ENCODE measurements at places on chromosomes 4 and X.

GRCh38 chr4:163598489-163598888, 104.0 kb downstream of the TMA16 start:
- no peak for DNase-seq

DNA sequence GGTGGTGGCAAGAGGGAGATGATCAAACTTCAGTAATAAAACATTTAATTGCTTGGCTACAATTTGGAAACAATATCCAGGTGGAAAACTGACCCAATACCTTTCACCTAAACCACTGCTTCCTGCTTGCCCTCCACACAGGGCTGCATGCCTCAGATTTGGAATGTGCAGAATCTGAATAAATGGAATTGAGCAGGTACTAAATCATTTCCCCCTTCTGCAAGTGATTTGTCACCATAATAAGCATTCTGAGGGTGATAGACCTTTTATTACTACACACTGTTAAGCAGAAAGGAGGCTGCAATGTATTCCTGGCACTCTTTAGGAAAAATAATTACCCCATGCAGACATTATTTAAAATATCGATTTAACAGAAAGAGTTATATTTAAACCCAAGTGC, 291.8 kb downstream of the IDS start:
- no peak for DNase-seq

- DNase-seq = no peak
These were observed 480 bp upstream of the RADX start for GRCh38 chrX:106611317-106611678.

DNA sequence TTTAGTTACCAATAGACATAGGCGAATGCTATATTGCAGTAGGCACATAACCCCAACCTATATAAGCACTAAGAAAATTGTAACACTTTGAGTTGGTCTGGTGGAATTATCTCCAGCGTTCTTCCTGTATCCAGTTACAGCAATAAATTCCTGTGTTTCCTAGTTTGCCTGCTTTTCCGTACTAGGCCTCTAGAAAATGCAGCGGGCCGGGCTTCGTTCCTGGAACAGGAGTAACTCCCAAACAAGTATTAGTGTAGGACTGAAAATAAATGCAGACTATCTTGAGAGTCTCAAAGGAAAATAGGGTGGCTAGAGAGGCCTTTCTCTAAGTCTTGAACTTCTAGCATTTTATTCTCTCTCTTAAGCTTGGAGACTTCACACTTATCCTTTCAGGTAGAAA, 159.8 kb downstream of the OR13H1 start:
- no peak for DNase-seq

DNA sequence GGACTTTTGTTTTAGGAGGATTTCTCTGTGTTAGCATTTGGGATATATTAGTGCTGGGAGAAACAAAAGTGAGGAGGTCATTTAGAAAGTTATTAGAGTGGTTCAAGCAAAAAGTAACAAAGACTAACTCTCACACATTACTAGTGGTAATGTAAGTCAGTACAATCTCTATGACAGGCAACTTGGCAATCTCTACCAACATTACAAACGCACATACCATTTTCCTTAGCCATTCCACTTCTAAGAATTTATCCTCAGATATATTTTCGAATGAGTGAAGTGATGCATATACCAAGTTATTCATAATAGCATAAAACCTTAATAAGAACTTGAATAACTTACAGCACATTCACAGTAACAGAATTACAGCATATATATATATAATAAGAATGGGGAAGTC, 146.2 kb downstream of the PRSS12 start:
- no peak for DNase-seq

- DNase-seq = no peak
These were observed 116.3 kb downstream of the EFNB1 start for GRCh38 chrX:68945081-68945602.

- peak; percentile 36 for DNase-seq
These were observed 692 bp downstream of the FAM241A start for GRCh38 chr4:112145790-112146501.

DNA sequence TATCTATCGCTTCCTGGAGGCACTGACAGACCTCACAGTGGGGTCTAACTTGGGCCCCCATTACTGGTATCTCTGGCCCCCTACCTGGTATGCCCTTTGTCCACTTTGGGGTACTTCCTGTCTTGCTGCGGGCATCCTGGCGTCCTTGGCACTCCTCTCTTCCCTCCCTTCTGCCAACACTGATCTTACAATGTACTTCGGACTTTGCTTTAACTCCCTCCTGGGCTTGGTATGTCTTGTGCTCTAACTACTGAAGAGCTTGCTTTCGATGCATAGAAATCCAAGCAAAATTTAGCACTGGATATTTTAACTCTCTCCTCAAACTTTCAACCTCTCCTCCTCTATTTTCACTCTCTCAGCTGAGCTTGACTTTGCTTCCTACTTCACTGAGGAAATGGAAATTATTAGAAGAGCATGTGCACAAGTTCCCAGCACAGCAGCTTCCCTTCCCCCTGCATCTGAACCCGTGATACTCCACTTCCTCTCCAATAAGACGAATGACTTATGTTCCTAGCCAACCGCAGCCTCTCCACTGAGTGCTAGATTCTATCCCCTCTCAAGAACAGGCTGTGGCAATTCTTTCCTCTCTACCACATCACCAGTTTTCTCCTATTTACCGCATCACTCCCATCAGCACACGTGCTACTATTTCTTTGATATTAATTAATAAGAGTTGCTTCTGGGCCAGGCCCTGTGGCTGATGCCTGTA, 52.9 kb downstream of the SUPT20HL2 start:
- DNase-seq = peak; percentile 91

- no peak for DNase-seq
These were observed 232.1 kb upstream of the ARSJ start for GRCh38 chr4:114211556-114211955.

GRCh38 chr4:188015025-188015940, 19.7 kb downstream of the ZFP42 start:
- DNase-seq = no peak

DNA sequence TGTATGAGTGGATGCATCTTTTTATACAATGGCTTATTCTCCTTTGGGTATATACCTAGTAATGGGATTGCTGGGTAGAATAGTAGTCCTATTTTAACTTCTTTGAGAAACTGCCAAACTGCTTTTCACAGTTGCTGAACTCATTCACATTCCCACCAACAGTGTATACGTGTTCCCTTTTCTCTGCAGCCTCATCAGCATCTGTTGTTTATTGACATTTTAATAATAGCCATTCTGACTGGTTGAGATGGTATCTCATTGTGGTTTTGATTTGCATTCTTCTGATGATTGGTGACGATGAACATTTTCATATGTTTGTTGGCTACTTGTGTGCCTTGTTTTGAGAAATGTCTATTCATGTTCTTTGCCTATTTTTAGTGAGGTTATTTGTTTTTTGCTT, 687.0 kb upstream of the EPHA5 start:
- DNase-seq = no peak

GRCh38 chr4:34767407-34767806, 1476.9 kb downstream of the ARAP2 start:
- no peak for DNase-seq

GRCh38 chrX:134374910-134375309, 85.1 kb upstream of the HPRT1 start:
- DNase-seq = no peak

DNA sequence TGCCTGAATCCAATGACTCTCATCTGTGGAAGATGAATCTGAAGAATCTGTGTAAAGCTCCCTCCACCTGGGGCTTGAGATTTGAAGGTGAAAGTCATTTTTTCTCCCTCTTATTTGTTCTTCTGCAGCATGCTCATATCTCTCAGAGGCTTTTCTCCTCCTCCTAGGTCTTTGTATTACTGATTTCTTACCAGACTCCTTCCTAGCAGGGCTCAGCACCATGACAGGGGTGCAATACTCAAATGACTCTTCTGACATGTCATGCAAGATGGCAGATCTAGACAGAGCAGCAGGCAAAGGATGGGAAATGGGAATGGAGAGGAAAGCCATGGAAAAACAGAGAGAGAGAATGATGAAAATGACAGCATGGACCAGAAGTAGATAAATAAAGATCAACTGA, 118.3 kb downstream of the TMA16 start:
- no peak for DNase-seq

DNA sequence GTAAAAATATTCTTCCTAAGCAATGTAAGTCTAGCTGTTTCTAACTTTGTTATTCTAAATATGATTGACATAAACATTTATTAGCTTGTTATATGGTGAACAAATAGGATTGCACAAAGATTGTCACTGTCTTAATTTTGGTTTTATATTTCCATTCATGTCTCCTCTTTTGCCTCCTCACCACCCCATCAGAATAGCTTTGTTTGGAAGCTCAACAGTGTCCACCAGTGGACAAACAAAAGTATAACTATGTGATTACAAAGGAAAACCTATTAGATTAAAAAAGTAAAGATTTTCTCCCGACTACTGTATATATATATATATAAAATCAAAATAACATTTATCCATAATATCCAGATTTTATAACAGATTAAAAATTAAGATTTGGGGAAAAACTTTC, 468.2 kb downstream of the ZIC3 start:
- DNase-seq = no peak

- no peak for DNase-seq
These were observed 162.0 kb downstream of the RNF150 start for GRCh38 chr4:140971077-140971792.

DNA sequence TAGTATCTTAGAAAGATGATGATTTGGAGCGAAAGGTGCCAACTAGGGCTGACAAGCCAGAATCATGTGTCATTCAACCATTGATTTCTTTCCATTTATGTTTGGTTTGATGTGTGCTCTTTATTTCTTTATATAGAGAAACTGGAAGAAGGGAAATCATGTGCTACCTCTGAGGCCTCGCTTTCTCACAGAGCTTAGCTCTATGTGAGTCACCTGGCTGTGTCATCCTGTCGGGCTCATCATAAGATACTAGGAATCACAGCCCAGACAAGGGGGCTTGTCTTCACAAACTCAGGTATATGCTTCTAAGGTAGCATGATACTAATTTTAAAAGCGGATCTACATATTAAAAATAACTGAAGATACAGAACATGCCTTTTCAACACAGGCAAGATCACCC, 81.7 kb upstream of the GPM6B start:
- DNase-seq = no peak

DNA sequence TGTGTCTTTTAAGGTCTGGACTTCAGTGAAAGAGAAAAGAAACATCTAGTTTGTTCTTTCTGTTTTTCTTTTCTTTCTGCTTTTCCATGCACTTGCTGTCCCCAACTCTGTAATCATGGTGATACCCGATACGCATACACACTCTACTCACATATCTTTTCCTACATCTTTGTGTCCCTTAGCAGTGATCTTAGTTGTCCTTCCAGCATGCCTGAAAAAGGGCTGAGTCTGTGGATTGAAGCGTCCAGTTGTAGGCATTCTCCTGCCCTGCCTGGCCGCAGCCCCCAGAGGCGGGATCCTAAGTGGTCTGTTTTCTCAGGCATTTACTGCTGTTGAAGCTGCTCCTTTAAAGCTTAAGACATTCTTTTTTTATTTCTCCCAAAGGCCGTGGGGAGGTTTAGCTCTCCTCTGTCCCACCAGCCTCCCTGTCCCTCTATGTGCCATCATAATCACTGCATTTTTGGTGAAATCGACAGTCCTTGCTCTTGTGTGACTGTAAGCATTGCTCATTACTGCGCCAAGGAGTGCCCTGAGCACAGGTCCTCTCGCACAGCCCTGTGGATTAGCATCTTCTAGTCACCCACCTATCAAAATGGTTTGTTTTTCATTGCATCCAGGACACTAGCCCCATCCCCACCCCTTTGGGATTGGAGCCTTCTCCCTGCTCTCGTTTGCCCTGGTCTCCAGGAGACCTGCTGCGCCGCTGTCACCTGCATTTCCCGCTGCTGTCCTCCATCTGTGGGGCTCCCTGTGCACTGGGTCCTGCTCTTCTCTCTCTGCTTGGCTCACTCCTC, 4.4 kb downstream of the RGS12 start:
- no peak for DNase-seq

GRCh38 chr4:19725130-19725529, 526.6 kb upstream of the SLIT2 start:
- DNase-seq = no peak

GRCh38 chr4:99947190-99947578, 766 bp upstream of the DNAJB14 start:
- DNase-seq = no peak

DNA sequence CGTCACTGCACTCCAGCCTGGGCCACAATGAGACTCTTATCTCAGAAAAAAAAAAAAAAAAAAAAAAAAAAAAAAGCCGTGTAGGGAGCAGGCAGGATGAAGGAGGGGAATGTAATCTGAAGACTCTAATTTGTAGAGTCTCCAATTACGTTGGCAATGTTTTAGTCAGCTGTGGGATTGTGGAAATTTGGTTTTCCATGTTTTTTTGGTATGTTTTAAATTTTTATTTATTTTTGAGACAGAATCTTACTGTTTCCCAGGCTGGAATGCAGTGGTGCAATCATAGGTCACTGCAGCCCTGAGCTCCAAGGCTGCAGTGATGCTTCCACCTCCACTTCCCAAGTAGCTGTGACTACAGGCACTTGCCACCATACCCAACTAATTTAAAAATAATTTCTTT, 56.5 kb downstream of the NSD2 start:
- DNase-seq = no peak

DNA sequence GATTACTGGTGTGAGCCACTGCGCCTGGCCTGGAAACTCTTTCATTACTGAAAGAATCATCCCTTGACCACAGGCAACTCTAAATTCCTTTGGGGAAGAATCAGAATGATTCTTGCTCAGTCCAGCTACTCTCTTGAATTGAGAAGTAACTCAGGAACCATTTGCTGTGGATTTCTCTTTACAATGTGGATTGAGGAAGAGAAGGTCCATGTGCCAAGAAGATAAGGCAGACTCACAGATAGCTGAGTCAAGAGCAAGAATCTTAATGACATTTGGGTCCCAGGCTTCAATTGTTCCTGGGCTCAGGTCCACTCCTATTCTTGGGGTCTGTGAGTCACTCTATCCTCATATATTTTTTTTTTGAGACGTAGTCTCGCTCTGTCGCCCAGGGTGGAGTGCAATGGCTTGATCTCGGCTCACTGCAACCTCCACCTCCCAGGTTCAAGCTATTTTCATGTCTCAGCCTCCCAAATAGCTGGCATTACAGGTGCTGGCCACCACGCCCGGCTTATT, 6.2 kb upstream of the MGARP start:
- DNase-seq = no peak

DNA sequence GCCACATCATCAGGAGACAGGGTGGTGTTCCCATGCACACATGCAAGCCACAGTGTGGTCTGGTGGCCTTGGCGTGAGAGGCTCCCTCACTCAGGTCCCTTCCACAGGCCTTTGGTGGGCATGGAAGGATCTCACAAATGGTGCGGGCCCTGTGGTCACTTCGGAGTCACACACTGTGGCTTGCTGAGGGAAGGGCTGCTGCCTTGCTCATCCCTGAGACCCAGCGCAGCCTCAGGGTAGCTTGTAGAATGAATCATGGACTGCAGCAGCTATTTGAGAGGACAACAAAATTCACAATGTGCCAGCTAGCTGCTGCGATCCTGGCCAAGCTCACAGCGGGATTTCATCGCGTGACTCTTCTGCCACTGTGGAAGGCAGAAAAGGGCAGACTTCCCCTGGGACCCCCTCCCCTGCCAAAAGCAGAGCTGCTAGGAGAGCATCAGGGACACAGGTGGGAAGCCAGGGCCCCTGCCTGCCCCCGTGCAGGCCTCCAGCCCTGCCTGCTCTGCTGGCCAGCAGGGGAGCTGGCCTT, 106.4 kb downstream of the ABLIM2 start:
- no peak for DNase-seq

Measured in MV-4-11 (cell line).